Glomerular endothelial cell (primary cell): ENCODE measurements at places on chromosomes 11 and 22. TPM values are rescaled to one million over a fixed set of nuclear protein-coding genes. Genes with fewer than 3 reads are reported as not detected.
A peak's percentile ranks its signal among the peaks of the same experiment; 100 is the strongest.

GRCh38 chr11:9280655-9281301 lies 15.6 kb upstream of the DENND5A start:
- DNase-seq: no peak

DNA sequence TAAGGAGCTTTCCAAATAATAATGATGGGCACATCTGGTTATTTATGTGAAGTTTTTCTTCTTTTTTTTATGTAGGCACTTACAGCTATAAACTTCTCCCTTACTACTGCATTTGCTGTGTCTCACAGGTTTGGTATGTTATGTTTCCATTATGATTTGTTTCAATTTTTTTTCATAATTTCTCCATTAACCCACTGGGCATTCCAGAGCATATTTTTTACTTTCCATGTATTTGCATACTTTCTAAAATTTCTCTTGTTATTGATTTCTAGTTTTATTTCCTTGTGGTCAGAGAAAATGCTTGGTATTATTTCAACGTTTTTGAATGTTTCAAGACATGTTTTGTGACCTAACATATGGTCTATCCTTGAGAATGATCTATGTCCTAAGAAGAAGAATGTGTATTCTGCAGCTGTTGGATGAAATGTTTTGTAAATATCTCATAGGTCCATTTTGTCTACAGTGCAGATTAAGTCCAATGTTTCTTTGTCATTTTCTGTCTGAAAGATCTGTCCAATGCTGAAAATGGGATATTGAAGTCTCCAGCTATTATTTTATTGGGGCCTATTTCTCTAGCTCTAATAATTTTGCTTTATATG lies 362.1 kb downstream of the DDX10 start:
- no peak for DNase-seq

GRCh38 chr11:11996321-11997048 lies 11.9 kb downstream of the DKK3 start:
- no peak for DNase-seq

GRCh38 chr11:113105592-113105991 lies 144.4 kb downstream of the NCAM1 start:
- DNase-seq: no peak

The RIBC2 gene
- total RNA-seq: 0.23 TPM in 1 of 2 replicates, not detected in the other

DNA sequence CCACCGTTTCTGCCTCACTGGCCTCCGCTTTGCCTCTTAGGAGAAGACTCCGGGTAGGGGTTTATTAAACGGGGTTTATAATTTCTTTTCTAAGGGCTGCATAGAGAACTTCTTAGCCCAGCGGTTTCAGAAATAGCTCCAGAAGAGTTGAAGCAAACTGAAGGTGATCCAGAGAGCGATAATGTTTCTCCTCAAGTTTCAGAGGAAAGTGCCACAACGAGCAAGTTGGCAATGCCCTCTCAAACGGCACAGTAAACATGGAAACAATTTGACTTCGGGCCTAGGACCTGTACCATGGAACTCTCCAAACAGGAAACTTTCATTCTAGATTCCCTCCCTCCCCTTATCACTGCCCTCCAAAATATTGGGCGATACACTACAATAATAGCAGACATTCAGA lies 1.0 kb downstream of the ADSL start:
- no peak for DNase-seq

DNA sequence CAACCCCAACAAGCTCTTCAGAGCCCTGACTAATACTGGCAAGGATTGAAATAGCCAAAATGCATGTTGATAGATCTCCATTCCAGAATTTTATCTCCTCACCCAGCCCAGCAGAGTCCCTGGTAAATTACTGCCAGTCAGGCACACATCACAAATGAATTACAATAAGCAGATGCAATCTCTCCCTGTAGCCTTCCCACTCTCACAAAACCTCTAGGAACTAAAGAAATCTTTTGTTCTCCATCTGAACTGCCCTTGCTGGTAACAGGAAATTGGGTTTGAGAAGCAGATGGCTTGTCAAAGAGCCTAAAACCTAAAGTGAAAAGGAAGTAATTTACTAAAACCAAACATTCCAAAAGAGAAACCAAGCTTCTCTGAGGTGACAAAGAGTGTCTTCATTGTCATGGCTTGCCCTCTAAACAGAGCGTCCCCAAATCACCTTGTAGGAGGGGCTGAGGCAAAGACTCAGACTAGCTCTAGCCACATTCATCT lies 59.5 kb downstream of the FAM168A start:
- DNase-seq: no peak

GRCh38 chr11:85531191-85531897 lies 95.8 kb downstream of the DLG2 start:
- no peak for DNase-seq

The HBG2 gene
- total RNA-seq: not detected in 2 replicates

The KRTAP5-1 gene
- not detected in 2 replicates for total RNA-seq

- no peak for DNase-seq
These were observed 47.3 kb downstream of the PLAAT5 start for GRCh38 chr11:63443714-63444113.

GRCh38 chr11:120746376-120746775 lies 234.8 kb downstream of the GRIK4 start:
- DNase-seq: no peak

DNA sequence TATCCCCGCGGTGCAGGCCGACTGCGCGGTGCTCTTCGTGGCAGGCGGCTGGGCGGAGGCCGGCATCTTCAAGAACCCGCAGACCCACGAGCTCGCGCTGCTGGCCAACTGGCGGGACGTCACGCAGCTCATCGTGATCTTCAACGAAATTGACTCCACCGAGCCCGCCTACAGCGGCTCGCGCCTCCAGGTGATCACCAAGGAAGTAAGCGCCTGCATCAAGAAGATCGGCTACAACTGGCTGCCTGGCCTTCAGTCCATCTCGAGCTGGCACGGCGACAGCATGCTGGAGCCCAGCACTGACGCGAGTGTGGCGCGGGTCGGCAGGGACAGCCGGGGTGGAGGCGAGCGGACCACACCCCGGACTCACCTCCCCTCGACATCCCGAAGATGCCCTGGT lies 53.9 kb upstream of the MTNR1B start:
- DNase-seq: no peak

DNA sequence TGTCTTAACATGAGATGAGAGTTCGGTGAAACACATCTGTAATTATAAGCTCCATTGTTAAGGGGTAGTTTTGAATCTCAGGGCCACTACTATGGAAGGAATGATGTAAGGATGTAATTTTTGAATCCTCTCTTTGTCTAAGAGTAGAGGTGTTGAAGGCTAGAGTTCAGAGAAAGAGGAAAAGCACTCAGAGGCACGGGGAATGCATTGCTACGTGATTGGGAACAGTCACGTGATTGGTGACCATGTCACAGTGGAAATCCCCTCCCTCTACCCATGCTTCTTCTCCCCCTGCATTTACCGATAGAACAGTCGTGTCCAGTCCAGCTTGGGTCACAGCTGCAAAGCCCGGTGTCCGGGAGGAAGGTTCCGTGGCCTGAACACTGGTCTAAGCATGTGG lies 230.3 kb upstream of the NARS2 start:
- DNase-seq: no peak

- no peak for DNase-seq
These were observed 50.7 kb upstream of the SPATA19 start for GRCh38 chr11:133896028-133896427.

- no peak for DNase-seq
These were observed 244.5 kb upstream of the POU2AF2 start for GRCh38 chr11:111001081-111001430.

The CALCB gene
- not detected in 2 replicates for total RNA-seq

GRCh38 chr11:77069969-77070582 lies 3.3 kb downstream of the CAPN5 start:
- DNase-seq: no peak

DNA sequence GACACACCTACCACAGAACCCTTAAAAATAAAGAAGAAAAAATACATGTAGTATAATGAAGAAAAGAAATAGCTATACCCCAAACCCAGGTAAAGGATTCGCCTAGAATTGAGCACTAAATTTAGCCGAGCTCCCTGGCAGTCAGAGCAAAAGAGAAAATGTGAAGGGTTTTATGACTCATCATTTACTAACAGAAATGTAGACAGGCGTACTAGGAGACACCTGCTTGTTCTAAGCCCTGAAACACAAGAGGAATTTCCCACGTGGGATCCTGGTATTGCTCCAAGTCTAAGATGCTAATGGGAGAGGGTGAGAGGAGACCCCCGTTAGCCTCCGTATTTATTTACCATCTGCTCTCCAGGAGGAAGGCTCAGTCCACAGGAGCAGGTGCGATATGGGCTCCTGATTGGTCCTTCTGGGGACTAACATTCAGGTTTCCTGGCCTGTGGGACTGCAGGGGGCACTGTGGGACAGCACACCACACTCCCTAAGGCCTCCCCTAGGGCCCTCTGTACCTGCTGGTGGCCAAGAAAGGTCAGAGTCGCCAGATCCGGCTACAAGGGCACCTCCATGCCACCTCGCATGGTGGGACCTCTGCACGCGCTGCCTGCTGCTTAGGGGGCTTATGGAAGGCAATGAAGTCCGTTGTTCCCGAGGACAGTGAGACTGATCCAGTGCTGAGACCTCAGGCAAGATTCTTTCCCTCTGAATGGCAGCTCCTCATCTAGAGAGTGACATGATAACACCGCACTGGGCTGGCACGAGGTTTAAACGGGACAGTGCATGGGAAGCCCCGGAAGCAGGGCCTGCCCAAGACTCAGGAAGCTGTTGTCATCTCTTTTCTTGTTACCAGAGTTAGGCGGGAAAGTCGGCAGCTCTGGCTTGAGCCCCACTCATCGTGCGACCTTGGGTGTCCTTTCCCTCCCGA lies 25.8 kb downstream of the KCNC1 start:
- DNase-seq: peak; percentile 3

DNA sequence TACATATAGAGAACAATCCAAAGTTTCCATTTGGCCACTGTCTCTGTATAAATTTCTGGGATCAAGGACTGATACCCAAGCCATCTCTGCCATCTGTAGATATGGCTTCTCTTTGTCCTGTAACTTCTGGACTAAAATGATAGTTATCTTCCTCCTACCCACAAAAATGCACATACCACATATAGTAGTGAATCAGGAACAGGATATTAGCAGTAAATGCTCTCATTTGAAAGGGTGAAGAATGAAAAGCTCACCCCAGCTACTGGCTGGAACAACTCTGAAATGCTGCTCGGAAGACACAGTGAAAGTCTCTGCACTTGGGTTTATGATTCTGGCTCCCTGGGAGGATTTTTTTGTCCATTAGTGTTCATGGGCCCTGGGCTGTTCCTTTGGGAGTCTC lies 856.4 kb upstream of the LRRC4C start:
- DNase-seq: no peak

GRCh38 chr11:19828382-19829108 lies 115.9 kb downstream of the NAV2 start:
- DNase-seq: no peak

DNA sequence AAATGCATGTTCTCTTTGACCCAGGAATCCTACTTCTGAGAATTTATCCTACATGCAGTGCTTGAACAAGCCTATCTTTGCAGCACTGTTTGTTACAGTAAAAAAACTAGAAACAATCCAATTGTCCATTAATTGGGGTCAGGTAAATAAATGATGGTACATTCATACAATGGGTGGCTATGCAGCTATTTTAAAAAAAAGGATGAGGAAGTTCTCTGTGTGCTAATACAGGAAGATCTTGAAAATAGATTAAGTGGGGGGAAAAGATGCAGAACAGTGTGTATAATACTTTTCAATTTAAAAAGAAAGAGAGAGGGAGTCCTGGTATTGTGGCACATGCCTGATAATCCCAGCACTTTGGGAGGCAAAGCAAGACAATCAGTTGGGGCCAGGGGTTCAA lies 9.5 kb upstream of the CREB3L1 start:
- no peak for DNase-seq

DNA sequence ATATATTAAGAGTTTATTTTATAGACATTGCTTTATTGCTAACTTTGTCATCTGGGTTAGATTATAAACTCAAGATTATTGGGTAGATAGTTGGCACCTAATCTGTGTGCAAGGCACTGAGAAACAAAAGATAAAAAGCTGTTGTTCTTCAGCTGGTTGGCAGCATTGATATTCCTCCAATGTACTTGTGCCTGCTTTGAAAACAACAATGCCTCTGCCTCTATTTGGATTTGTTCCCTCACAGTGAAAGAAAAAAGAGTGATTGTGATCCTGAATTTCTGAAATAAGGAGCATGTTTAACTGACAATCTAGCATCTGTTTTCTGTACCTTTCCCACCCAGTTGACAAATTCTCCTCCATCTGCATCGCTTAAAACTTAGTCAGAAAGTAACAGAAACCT lies 98.3 kb downstream of the TYR start:
- DNase-seq: no peak

- no peak for DNase-seq
These were observed 3.5 kb downstream of the PHLDB1 start for GRCh38 chr11:118610773-118611432.

GRCh38 chr22:29219881-29220670 lies 14.4 kb downstream of the EMID1 start:
- no peak for DNase-seq

DNA sequence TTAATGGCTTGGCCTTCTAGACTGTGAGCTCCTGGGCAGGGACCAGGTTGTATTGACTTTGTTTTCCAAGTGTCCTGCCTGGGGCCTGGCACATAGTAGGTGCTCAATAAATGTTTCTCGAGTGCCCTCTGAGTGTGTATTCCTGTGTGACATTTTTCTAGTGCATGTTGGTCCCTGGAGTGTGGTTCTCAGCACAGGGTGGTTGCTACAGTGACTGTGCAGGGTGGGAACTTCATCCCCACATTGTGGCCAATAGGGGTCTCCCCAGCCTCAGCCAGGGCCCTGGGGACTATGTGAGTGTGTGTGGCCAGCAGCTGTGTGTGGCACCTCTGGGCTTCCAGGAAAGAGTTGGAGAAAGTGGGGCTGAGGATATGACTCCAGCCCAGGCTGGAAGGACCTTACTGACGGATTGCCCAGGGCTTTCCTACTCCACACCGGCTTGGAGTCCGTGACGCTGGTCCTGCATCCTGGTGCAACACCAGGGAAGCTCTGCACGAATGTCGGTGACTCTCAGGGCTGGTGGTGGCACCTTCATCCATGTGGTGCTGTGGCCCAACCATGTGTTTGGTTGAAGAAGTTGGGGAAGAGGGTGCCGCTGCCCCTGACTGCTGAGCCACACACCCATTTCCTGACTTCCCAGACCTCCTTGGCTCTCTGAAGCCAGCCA lies 9.0 kb upstream of the MARK2 start:
- DNase-seq: no peak

DNA sequence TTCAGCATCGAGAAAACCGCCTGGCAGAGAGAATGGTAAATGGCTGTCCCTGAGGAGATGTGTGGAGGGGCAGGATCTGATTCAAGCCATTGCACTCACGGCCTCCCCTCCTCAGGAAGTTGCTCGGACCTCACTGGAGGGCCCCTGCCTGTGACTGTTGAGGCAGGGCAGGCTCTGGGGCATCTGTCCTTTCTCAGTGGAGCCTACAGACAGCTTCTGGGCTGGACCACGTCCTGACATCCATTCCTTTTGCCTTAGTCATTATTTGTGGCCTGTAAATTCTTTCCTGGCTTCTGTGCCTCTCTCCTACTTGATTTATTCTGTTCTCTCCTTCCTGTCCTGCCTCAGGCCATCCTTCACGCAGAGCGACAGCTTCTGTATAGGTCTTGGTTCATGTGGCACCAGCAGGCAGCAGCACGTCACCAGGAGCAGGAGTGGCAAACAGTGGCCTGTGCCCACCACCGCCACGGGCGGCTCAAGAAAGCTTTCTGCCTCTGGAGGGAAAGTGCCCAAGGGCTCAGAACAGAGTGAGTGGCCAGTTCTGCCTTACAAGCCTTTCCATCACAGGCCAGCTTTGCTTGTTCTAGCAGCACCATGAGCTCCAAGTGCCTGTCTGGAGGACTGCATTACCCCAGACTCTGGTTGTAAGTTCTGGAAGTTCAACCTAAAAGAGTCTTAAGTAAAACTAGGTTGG lies 59.6 kb downstream of the PISD start:
- no peak for DNase-seq

The OR2AG2 gene
- 0.15 and 0.18 TPM in 2 replicates for total RNA-seq

The OR8U1 gene
- total RNA-seq: not detected in 2 replicates
